ENCODE measurements at places on chromosomes 4 and X.

GRCh38 chr4:121742794-121743193, 22.2 kb downstream of the SMIM43 start:
- no peak for DNase-seq

DNA sequence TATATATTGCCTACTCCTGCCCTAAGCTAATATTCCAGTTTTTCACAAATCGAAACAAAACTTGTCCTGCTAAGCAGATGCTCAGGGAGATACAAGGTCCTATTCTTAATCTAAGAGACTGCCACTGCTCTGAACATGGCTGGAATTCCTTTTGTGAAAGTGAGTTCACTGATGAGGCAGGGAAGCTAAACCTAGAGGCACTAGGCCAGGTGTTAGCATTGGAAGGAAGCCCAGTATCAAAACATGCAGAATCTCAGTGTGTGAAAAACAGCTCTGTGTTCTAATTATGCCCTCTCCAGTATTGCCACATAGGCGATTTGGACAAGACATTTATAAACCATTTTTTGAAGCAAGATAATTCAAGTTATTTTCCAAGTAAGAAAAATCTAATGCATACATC, 47.6 kb downstream of the ABCG2 start:
- DNase-seq = no peak

- no peak for DNase-seq
These were observed 108.3 kb upstream of the CAMK2D start for GRCh38 chr4:113869743-113870375.

DNA sequence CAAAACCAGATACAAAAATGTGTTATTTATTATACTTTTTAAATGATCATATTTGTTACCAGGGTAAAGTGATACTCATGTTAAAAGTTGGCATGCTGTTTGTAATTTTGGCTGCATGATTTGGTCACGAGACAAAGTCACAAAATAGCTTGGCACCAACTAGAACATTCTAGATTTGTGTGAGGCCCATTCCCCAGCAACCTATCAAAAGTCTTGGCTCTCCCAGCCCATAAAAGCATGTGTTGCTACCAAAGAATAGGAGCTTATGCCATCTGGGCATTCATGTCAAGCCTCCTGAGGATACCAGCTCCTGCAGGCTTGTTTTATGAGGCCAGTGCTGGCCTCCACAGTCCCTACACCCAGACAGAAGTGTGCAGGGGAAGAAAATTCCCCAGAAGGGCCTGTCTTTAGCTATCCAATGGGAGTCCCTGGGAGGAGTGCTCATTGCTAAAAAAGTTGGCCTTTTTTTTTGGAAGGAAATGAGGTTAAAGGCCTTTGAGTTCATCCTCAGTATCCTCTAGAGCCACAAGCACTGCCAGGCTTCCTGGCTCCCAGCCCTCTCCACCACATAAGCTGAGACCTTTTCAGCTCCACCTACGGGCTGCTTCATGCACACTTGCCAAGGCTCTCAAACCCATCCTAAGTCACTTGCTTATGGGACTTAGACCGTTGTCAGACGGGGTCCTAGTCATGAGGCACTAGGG, 211.9 kb upstream of the EOLA2 start:
- no peak for DNase-seq

DNA sequence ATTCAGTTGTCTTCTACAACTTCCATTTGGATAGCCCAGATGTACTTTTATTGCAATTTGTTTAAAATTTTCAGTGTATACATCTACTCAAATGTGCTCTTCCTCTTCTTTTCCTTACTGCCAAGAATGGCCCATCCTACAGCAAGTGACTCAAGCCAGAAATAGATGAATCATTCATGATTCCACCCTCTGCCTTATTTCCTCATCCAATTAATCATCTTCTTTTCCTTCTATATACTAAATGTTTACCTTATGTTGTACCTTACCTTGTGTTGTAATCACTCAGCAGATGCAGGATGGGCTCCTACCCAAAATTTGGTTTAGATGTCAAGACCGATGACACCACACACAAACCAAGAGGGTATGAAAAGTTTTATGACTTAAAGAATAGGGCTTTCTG, 437.8 kb downstream of the GRXCR1 start:
- no peak for DNase-seq
